ENCODE measurements at places on chromosomes 2 and 18.

DNA sequence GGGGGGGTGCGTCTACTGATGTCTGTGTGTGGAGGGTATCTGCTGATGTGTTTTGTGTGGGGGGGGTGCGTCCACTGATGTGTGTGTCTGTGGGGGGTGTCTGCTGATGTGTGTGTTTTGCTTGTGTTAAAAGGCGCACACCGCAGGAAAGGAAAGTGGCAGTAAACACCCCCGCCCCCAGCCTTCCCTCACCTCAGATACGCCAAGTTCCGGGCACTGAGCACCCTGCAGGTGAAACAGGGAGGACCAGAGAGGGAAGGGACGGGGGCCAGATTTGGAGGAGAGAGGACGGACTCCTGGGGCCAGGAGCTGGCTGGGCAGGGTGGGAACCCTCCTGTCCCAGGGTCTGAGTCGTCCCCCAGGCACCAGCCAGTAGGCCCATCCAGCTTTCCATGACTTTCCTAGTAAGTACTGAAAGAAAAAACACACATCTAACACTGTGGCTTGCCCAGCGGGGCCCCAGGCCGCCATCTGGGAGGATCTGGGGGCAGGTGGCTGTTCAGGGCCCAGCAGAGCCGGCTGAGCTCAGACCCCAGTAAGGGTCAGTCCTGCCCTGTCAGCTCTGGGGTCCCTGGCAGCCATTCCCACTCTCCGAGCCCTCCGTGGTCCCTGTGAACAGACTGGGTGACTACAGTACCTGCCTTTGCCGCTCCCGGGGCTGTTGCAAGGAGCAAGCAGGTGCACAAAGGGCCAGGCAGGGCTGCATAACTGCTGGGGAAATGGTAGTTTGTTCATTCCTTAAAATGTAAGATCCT lies 126.9 kb downstream of the NFATC1 start:
- peak; percentile 44 for DNase-seq

DNA sequence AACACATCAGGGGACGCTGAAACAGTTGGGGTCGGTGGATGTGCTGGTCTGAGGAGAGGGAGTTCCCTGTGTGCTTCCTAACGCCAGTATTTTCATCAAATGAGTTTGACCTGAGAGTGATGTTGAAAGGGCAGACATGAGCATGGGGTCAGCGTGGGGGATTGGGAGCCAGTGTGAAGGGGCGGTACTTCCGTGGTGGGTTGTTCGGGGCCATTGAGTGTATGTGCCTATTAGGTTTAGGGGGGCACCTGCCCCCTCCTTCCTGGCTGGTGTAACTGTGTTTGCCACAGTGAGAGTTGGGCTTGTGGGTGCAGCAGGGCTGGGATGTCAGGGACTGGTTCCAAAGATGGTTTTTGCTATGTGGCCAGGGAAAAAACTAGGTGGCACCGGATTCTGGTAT lies 24.4 kb downstream of the SPEG start:
- DNase-seq, result no peak

DNA sequence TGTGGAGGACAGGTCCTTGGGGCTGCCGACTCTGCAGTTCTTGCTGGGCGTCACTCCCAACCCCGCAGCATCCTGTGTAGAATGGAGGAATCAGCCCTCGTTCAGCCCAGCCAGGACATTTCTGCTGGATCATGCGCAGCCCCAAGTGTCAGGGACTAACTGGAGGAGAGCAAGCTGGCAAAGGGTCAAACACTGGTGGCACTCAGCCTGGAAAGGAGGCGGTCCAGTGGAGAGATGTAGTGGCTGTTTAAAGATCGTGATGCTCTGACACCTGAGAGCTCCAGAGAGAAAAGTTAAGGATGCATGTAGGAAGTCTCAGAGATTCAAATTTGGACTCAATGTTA lies 63.6 kb upstream of the SH3RF3 start:
- no peak for DNase-seq

DNA sequence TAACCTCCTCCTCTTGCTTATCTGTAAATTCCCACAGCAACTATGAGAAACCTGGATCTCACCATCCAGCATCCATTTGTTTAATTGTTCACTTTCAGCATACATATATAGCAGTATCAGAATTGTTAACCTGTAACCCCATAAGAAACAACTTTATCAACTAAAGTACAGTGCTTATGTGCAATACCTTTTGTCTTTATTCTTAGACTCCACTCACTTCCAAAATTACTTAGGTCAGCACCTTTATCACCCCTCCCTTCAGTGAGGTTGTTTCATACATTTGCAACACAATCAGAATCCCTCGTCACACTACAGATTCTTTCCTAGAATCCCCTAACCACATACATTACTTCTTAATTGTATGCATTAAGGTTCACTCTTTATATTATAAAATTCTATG lies 225.9 kb upstream of the NCKAP5 start:
- DNase-seq, result no peak

- no peak for DNase-seq
Measured at GRCh38 chr2:237487496-237487895, 445 bp downstream of the MLPH start.

GRCh38 chr2:189874586-189875320 lies 90.5 kb downstream of the PMS1 start:
- DNase-seq, result no peak

- DNase-seq, result no peak
Measured at GRCh38 chr2:161063946-161064306, 96.3 kb upstream of the TANK start.

GRCh38 chr2:101788995-101789970 lies 91.8 kb downstream of the MAP4K4 start:
- DNase-seq, result no peak

DNA sequence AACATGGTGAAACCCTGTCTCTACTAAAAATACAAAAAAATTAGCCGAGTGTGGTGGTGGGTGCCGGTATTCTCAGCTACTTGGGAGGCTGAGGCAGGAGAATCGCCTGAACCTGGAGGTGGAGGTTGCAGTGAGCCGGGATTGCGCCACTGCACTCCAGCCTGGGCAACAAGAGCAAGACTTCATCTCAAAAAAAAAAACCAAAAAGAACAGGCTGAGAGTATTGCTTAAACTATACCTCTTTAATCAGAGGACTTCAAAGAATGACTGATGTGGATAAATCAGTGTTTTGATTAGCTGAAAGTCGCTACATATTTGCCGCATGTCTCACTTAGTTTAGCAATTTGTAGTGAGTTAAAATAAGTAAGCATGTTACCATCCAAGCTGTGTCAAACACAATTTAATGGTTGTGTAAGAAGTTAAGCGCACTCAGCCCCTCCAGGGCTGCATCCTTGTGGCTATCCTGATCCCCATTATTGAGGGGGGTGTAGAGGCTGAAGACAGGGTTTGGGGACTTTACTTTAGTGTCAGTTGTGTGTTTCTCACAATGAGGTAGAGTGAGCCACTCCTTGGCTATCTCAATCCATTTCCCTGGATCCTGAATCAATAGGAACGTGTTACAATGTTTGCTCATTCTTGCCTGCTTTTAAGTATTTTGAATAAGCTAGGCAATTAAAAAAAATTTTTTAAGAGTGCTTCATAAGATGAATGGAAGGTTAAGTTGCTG lies 11.0 kb upstream of the FARP2 start:
- no peak for DNase-seq

All from stimulated activated CD8-positive, alpha-beta memory T cell treated with anti-CD3 and anti-CD28 coated beads, Interleukin-4, amount 100 ng/mL, for 1 hour (primary cell).